Neural progenitor cell (in vitro differentiated cells): ENCODE measurements at places on chromosomes 7 and 10. TPM values are rescaled to one million over a fixed set of nuclear protein-coding genes. Genes with fewer than 3 reads are reported as not detected.
A peak's percentile ranks its signal among the peaks of the same experiment; 100 is the strongest.

GRCh38 chr10:103859161-103860086, 4.0 kb upstream of the SH3PXD2A start:
- H3K4me3 ChIP-seq = no peak overlapping the region
- H3K36me3 ChIP-seq = no peaks in the 10 kb centered on the region
- DNase-seq = peak; percentile 71

GRCh38 chr7:53657586-53657985, 622.2 kb downstream of the POM121L12 start:
- no peaks in the 10 kb centered on the region for H3K4me1 ChIP-seq
- H3K27me3 ChIP-seq = no peaks in the 10 kb centered on the region
- H3K4me3 ChIP-seq = no peak overlapping the region
- DNase-seq = no peak
- no peaks in the 10 kb centered on the region for H3K36me3 ChIP-seq

DNA sequence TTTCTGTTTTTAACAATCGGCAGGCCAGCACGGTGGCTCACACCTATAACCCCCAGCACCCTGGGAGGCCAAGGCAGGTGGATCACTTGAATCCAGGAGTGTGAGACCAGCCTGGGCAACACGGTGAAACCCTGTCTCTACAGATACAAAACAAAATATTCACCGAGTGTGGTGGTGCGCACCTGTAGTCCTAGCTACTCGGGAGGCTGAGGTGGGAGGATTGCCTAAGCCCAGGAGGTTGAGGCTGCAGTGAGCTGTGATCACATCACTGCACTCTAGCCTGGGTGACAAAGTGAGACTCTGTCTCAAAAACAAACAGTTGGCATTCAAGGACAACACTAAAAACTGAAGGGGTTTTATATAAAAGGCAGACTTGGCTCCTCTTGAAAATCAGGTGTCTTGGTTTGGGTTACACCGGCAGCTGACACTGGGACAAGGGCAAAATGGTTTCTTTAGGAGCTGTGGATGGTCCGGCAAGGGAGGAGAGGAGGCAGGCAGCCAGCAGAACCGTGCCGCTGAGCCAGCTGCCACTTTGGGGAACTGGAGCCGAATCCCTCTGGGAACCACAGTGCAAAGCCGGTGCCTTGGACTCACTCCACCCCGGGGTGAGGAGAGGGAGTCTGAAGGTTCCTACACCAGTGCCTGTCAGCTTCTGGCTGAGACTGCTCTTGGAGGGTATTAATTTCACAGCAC, 52.6 kb downstream of the CHST3 start:
- H3K4me1 ChIP-seq = peaks cover 21% of the 10 kb centered on the region
- H3K27me3 ChIP-seq = no peaks in the 10 kb centered on the region
- DNase-seq = no peak
- H3K36me3 ChIP-seq = no peaks in the 10 kb centered on the region

The TMEM243 gene
- 21.0 and 30.6 TPM in 2 replicates for total RNA-seq

The ENO4 gene
- total RNA-seq = 0.84 and 10.0 TPM in 2 replicates

The PAX4 gene
- not detected in 2 replicates for total RNA-seq

The BBS9 gene
- total RNA-seq = 40.3 and 52.3 TPM in 2 replicates

DNA sequence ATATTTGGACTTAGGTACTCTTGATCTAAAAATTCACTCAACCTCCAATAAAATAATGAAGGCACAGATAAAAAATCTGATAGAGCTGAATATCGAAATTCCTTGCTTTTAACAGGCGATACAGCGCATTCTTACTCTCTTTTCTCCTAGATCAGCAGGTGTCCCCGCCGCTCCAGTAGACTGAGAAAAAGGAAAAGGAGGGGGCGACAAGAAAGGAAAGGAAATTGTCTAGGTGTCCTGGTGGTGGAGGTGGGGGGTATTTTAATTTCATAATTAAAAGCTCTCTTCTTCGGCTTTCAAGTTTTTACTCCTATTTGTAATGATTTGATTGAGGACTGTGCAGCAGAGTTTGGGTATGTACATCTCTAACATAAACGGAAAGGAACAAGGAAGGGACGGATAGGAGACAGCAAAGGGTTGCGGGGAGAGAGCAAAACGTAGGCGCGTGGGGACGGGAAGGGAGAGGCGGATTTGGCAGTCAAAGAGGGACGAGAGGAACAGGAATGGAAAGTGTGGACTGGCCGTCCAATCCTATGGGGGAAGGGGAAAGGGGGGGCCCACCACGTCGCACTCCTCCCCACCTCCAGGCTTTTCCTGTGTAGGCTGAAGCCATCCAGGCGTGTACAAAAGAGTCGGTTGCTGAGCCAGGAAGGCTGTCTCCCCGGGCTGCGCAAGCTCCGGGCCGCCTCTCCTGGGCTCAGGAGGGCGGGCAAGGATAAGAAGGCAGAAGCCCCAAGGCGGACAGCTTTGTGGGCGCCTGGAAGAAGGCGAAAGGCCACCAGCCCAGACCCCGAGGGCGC, 875 bp upstream of the HECTD2 start:
- H3K4me3 ChIP-seq = peak overlapping the region; percentile 62
- peak; percentile 82 for DNase-seq
- no peaks in the 10 kb centered on the region for H3K27me3 ChIP-seq
- peak overlapping the region; percentile 96 for H3K27ac ChIP-seq
- H3K36me3 ChIP-seq = no peaks in the 10 kb centered on the region

The IDI2 gene
- total RNA-seq = not detected in 2 replicates

DNA sequence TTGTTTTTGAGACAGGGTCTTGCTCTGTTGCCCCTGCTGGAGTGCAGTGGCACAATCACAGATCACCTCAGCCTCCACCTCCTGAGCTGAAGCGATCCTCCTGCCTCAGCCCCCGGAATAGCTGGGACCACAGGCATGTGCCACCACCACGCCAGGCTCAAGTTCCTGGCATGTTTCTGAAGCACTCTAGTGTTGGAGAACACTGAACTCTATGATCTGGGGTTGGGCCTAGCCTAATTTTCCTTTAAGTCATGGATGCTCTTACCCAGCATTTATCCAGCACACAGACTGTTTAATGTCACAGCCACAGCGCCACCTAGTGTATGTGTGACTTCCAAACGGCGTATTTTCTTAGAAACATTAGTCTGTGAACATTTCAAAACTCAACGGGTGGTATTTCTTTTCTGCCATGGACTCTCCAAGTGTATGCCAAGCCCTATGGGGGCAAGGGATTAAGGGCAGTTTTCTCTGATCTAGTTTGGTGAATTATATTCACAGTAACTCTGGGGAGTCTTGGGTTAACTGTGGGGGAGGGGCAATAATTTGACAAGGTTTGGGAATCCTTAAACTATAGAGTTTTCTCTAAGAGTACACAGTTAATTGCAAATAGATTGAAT, 91.8 kb downstream of the CREM start:
- no peak overlapping the region for H3K27ac ChIP-seq
- H3K4me1 ChIP-seq = no peaks in the 10 kb centered on the region
- no peaks in the 10 kb centered on the region for H3K27me3 ChIP-seq

DNA sequence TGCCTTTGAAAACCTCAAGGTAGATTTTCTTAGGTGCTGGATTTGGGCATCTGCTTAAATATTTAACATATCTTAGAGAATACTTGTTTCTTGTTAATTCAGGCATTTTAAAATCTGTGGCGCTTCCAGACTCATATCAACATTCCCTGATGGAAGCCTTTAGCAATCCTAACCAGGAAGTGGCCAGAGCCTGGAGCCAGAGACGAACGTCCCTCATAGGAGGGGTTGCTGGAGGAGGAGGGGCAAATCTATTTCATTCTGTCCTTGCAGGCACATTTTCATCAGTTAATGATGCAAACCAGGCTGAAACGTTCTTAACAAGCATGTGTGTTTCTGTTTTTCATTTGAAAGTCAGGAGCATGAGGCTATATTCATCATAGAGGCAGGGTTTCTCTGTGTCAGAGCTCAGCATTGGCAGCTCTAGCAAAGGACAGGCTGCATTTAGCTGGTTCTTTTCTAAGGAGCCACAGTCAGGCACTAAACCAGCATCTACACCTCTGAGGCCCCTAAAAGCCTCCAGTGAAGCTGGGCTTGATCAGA, 17.8 kb upstream of the IFIT2 start:
- H3K4me1 ChIP-seq = peaks cover 14% of the 10 kb centered on the region
- H3K27ac ChIP-seq = no peak overlapping the region
- H3K4me3 ChIP-seq = no peak overlapping the region
- peak; percentile 21 for DNase-seq
- no peaks in the 10 kb centered on the region for H3K36me3 ChIP-seq

GRCh38 chr7:68433462-68434070, 1164.7 kb upstream of the AUTS2 start:
- H3K36me3 ChIP-seq = no peaks in the 10 kb centered on the region
- no peaks in the 10 kb centered on the region for H3K27me3 ChIP-seq
- no peak for DNase-seq
- no peak overlapping the region for H3K4me3 ChIP-seq
- H3K27ac ChIP-seq = no peak overlapping the region

The CYP2C18 gene
- 0.15 TPM in 1 of 2 replicates, not detected in the other for total RNA-seq

The HHEX gene
- not detected in 2 replicates for total RNA-seq

- no peaks in the 10 kb centered on the region for H3K27me3 ChIP-seq
- H3K36me3 ChIP-seq = no peaks in the 10 kb centered on the region
- DNase-seq = peak; percentile 80
- H3K4me1 ChIP-seq = no peaks in the 10 kb centered on the region
These were observed 98.9 kb downstream of the NEURL1 start for GRCh38 chr10:103592186-103593021.

GRCh38 chr7:7895004-7895650, 73.5 kb upstream of the GLCCI1 start:
- H3K27ac ChIP-seq = no peak overlapping the region
- no peak overlapping the region for H3K4me3 ChIP-seq
- peak; percentile 7 for DNase-seq
- no peaks in the 10 kb centered on the region for H3K36me3 ChIP-seq
- no peaks in the 10 kb centered on the region for H3K27me3 ChIP-seq

The MGMT gene
- total RNA-seq = 17.5 and 31.3 TPM in 2 replicates
